COR-L47 (cell line): ENCODE measurements at places on chromosomes 6 and 20.

- no peak for DNase-seq
Measured at GRCh38 chr6:150250826-150251225, 108.0 kb downstream of the PPP1R14C start.

GRCh38 chr6:116840091-116840490 is 11.2 kb upstream of the GPRC6A start:
- no peak for DNase-seq

DNA sequence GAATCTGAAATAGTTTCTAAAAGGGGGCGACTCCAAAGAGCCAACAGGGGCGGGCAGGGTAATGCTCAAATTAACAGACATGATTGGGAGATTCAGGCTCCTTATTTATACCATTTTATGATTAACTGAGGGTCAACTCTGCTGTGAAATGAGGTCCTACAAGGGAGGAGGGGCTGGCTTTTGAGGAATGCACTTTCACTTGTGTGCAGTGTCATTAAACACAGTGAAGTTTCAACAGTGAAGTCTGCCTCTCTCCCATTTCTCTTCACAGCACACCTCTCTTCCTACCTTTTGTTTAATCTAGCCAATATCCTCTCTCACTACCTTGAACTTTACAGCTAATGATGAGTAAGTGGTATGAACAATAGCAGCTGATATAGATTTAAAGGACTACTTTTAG is 557.3 kb upstream of the CITED2 start:
- no peak for DNase-seq

DNA sequence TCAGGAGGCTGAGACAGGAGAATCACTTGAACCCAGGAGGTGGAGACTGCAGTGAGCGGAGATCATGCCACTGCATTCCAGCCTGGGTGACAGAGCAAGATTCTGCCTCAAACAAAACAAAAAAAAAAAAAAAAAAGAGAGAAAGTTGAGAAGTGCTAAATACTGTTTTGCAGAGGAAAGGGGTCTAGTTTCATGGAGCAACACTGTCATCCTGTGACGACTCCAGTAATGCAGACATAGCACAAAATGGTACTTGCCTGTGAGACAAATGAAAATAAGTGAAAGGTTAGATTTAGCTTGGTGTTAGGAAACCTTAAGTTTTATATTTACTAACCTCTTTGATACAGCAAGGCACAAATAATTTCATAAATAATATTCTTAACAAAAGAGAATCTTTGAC is 29.7 kb downstream of the CEP162 start:
- no peak for DNase-seq

DNA sequence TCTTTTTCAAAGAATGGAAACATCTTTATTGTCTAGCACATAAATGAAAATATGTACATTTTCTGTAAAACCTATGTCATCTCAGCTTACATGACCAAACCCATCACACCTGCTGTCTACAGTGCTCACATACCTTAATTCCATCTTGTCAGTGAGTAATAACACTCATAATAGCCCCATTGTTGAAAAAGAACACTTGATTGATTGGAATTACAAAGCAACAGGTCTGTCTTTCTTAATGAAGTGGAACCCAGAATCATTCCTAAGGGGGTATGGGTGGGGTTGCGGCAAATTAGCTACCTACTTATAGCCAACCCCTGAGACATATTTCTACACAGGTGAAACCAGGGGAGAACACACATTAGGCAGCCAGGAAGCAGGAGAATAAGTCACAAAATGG is 20.2 kb downstream of the ADGRF4 start:
- DNase-seq = no peak

- peak; percentile 22 for DNase-seq
Measured at GRCh38 chr6:27693766-27694546, 218.2 kb downstream of the OR2B2 start.

GRCh38 chr6:167781868-167782267 is 44.8 kb upstream of the AFDN start:
- DNase-seq = no peak

GRCh38 chr6:36786055-36786675 is 53.1 kb downstream of the CPNE5 start:
- DNase-seq = no peak

GRCh38 chr6:142193621-142194020 is 46.6 kb downstream of the VTA1 start:
- DNase-seq = no peak

- DNase-seq = no peak
Measured at GRCh38 chr6:53130569-53131290, 17.9 kb downstream of the GCM1 start.

DNA sequence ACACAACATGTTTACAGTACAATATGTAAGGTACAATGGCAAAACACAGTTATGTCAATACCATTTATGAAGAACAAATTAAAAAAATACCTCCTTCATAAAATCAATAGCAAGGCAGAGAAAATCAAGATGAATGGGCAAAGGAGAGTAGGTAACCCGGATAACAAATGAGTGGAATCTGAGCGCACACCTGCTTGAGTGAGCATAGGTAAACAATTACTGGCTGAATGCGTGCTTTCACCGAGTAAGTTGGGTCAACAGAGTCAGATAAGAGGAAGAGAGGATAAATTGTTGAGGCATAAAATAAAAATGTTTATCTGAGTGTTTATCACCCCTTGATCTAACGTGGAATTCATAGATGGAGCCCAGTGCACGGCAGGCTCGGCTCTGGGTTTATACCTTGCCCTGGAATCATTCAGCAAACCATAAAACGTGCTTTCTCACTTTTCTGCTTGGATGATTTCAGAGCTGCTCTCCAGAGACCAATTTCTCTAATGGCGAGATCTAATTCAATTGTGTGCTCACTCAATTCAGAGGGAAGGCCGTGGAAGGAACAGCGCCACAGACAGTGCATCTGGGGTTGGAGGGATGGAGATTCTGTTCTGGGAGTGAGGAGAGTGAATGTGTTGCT is 224.8 kb upstream of the MAP3K7 start:
- DNase-seq = peak; percentile 5

- no peak for DNase-seq
Measured at GRCh38 chr6:52381249-52381648, 19.3 kb downstream of the PAQR8 start.

DNA sequence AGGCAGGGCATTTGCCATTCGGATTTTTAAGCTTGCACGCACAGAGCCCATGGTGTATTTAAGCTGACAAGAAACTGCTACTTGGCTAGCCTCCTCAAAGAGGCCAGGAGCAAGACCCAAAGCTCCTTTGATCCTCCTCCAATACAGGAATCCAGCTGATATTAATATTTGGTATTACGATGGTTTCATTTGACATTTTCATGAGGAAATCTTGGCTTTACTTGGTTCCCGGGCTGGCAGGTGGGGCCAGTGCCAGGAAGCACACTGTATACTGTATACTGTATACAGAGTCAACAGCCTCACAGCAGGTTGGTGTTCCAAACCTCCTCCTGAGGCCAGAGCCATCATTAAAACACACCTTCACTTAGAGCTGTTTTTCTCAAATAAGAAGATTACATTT is 138.2 kb upstream of the ARMC2 start:
- DNase-seq = no peak

DNA sequence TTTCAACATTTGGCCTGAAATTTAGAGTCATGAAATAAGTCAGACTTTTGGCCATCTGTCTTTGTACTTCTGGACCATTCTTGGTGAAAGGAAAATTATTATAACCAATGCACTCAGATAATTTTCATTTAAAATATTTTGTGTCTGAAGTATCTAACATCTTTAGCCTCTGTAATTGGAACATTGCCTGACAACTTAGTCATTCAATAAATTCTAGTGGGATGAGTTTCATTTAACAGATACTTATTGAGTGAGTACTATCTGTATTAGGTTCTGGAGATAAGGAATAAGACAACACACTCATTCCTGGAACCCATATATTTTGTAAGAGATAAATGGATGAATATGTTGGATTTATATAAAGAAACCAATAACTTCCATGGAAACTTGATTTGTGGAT is 536.0 kb downstream of the BCKDHB start:
- no peak for DNase-seq

- no peak for DNase-seq
Measured at GRCh38 chr20:13061381-13061780, 52.6 kb downstream of the SPTLC3 start.

GRCh38 chr6:17482711-17483110 is 89.3 kb downstream of the CAP2 start:
- no peak for DNase-seq

DNA sequence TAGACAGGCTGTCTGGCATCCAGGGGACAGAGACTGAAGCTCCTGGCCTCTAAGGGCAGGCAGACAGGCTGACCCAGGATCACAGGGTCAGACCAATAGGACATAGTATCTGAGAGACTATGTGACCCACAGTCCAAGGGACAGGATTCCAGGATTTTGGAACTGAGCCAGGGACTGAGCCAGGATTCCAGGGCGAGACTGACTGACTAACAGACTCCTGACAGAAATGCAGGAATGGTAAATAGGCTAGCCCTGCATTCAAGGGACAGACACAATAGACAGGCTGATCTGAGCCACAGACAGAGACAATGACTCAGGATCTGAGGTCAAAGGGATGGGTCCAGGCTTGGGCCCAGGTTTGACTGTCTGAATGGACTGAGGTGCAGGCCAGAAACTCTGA is 19.8 kb downstream of the XKR7 start:
- DNase-seq = no peak

DNA sequence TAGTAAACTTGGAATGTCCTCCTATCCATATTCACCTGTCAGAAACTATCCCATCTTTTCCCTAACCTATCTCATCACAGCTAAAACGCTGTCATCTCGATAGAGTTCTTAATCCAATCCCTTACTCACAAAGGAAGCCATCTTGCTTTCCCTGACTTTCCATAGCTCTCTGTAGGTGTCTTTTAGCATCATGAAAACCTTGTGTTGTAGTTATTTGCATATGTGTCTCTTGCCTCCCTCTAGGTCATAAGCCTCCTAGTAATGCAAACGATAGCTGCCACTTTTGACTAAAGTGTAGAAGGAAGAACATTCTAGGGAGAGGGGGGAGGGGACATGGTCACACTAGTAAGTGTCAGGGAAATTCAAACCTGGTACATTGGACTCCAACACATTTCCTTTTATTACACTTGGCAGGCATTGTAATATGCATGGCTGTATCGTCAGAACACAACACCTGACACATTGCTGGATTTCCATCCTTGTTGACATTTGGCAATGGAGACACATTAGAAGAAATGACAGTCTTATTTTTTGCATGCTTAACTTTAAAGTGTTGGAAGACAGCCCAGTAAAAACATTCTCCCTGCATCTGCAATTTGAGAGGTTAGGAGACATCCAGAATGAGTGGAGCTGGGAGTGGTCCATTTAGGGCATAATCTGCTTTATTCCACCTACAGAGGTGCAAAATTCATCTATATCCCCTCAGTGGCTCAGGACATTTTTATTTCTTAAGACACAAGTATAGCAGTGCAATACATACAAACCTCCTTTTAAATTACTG is 283.4 kb downstream of the HAO1 start:
- DNase-seq = no peak

DNA sequence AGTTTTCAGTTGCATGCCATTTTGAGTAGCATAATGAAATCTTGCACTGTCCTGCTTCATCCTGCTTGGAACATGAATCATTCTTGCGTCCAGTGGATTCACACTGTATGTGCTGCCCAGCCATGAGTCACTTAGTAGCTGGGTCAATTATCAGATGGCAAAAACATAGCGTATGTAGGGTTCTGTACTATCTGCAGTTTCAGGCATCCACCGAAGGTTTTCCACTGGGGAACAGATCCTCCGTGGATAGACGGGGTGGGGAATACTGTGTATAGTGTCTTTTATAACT is 61.4 kb downstream of the IL22RA2 start:
- DNase-seq = no peak

- no peak for DNase-seq
Measured at GRCh38 chr6:6319952-6320811, at the start of gene F13A1. F13A1 (minus strand) TSS chr6:6320662; CDS start chr6:6318664, 1,998 bp downstream.

- no peak for DNase-seq
Measured at GRCh38 chr20:364905-365794, 15.4 kb upstream of the TRIB3 start.
